ENCODE measurements at places on chromosomes 5 and 9. TPM values are rescaled to one million over a fixed set of nuclear protein-coding genes. Genes with fewer than 3 reads are reported as not detected.

The EIF4E1B gene
- not detected for total RNA-seq

The SPZ1 gene
- total RNA-seq: not detected

The PCDHA9 gene
- total RNA-seq: 0.15 TPM

The UBAP1 gene
- 44.7 TPM for total RNA-seq

The OR13C3 gene
- total RNA-seq: 0.59 TPM

The SAXO1 gene
- 0.10 TPM for total RNA-seq

The CCDC152 gene
- total RNA-seq: 0.11 TPM

The TEX48 gene
- total RNA-seq: not detected

The SLC6A18 gene
- not detected for total RNA-seq
